Activated naive CD4-positive, alpha-beta T cell (primary cell): ENCODE measurements at places on chromosomes 7 and 10.

- no peak for DNase-seq
Measured at GRCh38 chr7:122886357-122887081, at the start of gene CADPS2. TSS of gene CADPS2 (minus strand) at chr7:122886460. CDS start at chr7:122886337, 123 bp downstream.

DNA sequence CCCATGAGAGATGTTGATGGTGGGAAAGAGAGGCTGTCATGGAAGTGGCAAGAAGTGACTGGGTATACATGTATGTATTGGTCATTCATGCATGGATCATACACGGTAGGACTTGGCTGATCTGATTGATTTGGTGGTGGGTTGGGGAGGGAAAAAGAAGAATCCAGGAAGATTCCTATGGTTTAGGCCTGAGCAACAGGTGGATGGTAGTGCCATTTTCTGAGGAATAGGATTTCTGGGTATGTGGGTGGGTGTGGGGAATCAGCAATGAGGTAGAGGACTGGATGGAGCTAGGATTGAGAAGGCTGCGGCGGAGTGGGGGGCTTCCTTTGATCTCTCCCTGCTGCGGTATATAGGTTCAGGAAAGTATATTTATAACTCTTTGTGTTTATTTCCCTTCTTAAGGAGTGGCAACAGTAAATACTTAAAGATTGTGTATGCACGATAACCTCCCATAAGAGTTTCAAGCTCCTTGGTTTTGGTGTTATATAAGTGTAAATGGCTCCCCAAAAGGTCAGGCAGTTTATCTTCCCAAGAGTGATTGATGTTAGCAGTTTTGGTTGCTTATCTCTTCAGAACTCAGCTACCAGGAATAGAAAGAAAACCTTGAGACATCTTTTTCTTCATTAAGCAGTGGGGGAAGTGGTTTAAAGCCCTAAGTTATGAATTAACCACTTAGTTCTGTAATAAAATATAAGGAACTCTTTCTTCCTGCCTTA is 100.1 kb downstream of the LSMEM1 start:
- no peak for DNase-seq

GRCh38 chr10:87852089-87852488 is 11.2 kb downstream of the KLLN start:
- DNase-seq = no peak

GRCh38 chr7:36021367-36021766 is 131.7 kb upstream of the EEPD1 start:
- DNase-seq = no peak

DNA sequence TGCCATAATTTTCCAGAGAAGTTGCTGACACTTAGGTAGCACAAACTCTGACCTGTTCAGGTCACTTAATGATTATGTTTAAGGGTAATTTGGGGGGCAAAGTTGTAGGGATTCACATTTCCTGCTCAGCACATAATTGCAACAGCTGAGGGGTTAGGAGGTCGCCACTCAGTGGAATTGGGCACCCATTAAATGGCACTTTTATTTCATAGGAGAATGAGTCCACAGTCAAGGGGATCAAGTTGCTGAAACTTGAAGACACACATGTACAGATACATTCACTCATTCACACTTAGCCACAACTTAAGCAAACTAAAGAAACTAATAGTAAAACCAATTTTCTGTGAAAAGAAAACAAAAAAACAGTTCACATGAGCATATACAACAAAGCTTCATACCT is 1.5 kb downstream of the PCDH15 start:
- no peak for DNase-seq

- no peak for DNase-seq
Measured at GRCh38 chr10:69880301-69881081, 78.8 kb downstream of the COL13A1 start.

DNA sequence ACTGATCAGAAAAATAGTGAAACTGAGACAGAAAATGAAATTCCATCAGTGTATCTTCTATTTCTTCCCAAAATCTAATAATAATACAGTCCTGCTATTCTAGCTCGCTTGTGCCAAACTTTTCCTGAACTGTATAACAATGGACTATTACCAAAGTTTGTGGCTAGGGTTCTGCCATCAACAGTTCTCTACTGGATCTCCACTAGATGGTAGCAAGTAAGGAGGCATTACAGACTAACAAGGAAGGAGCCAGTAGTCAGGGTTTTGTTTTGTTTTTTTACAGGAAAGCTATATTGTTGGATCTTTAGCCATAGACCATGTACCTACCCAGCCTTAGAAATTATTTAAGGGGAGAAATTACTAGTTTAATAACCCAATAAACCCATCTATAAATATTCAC is 10.8 kb downstream of the MTERF1 start:
- no peak for DNase-seq

DNA sequence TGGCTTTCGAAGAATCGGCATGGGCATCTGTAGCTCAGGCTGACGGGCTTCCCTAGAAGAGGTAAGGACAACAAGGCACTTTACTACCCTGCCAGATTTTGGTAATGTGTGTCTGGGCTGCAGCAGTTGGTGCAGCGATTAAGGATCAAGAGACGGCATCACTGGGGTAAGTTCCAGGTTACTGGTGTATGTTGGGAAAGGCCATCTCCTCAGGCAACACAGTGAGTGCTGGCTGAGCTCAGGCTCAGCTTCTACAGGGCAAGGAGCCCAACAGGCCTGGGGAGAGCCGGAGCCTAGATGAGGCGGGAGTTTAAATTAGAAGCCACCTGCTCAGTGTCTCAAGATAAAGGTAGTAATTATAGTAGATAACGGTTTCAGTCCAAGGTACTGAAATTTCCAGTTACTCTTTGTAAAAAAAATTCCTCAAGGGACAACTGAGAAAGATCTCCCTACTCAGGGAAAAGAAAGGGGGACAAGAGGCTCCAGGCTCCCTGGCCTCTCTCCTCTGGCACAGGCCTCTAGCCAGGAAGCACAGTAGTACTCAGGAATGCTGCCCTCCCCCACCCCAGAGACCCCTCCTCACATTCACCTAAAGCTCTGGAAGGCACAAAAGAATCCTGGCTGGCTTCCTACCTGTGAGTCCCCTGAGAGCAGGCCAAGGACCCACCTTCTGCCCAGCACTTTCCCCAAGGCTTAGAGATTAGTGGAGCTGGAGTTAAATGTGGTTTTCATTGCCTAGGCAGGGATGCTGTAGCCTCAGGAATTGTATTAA is 3.9 kb downstream of the CXCL12 start:
- DNase-seq = no peak

DNA sequence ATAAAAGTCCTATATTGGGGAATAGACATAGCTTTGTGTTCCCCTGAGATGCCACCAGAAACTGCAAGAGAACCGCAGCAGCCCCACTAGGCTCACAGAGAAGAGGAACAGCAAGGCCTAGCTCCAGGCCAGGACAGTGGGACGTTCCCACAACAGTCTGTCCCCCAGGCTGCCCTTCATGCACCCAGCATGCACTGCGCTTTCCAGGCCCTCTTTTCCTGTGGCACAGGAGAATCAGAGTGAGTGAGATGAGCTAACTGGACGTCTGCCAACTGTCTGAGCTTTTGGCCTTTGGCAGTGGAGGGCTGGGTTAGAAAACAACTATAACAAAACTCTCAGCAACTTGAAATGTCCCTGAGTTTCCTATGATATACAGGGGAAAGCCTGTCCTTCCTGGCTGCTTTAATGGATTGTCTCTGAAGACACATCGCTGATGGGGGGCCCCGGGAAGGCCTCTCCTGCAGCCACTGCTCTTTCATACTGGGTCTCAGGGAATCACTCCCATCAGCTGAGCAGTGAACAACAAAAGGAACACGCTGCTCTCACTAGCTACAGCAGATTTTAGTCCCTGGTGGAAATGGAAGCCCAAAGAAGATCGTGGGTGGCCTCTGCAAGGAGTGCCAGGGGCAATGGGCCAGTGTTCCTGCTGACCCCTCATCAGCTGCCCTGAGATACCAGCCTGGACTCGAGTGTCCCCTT is 53.5 kb downstream of the PODXL start:
- no peak for DNase-seq

- no peak for DNase-seq
Measured at GRCh38 chr7:27774717-27775328, 34.9 kb downstream of the TAX1BP1 start.

DNA sequence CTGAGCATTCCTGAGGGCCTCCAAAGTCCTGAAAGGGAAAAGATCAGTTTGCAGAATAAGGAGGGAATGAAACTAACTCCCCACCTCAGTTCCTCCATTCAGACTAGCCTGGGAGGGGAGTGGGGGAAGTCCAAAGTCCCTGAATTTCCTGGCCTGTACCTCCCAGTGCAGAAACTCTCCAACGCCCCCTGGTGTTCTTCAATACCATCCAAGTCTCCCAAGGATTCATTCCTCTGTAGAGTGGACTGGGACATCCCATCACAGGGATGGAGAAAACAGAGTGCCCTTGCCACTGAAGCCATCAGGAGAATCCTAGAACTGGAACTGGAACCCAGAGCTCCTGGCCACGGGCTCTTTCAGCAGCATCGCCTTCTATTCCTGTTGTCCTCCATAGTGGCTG is 1.6 kb upstream of the COL13A1 start:
- DNase-seq = no peak

- DNase-seq = no peak
Measured at GRCh38 chr7:69749372-69749979, 151.2 kb downstream of the AUTS2 start.

GRCh38 chr7:1752111-1752510 is 82.0 kb downstream of the ELFN1 start:
- DNase-seq = no peak

DNA sequence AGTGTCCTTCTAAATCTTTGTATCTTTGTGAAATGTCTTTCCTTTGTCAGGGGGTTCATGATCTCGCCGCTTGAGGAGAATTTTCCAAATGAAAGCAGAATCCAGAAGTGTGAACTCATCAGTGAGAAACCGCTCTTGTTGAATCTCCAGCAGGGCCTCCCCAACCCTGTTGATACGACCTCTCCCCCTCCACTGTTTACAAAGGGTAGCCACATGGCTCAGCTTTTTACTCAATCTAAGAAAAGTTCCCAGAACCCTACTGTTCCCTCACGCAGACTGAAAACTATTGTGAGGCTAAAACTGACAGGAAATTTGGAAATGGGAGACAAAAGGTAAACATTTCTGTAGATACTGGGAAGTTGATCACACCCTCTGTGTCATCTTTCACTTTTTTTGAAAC is 73.9 kb downstream of the SEMA3C start:
- no peak for DNase-seq

DNA sequence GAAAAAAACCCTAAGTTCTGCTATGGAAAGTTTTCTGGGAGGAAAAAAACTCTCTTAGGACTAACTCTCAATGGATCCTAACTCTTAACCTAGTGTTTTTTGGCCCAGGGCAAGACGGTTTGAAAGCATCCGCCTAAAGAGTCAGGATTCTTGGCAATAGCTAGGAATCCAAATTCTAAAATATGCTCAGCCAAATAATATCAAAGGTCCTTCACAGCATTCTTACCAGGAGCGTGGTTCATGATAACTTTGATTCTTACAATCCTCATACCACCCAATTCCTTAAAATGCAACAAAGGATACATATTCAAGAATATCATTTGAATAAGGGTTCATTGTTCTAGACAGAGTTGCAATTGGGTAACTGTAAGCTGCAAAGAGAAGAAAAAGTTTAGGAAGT is 21.3 kb downstream of the CPA1 start:
- no peak for DNase-seq

GRCh38 chr7:120841608-120842007 is 16.3 kb downstream of the TSPAN12 start:
- DNase-seq = no peak

DNA sequence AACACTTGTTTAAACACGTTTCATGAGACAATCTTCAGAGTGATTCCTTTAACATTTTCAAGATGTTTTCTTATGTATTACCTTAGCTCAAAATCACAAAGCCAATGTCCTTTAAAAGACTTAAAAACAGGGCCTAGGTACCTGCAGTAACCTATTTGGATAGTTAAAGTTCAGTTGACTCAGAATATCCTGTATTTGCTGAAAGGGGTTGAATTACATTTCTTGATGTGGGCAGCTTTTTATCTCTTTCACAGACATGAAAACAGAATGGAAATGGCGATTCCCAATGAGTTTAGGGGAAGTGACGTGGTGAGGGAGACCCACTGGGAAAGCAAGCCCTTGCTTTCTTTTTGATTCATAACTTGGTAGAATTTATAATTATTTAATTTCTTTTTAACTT is 324.4 kb upstream of the AOAH start:
- no peak for DNase-seq

DNA sequence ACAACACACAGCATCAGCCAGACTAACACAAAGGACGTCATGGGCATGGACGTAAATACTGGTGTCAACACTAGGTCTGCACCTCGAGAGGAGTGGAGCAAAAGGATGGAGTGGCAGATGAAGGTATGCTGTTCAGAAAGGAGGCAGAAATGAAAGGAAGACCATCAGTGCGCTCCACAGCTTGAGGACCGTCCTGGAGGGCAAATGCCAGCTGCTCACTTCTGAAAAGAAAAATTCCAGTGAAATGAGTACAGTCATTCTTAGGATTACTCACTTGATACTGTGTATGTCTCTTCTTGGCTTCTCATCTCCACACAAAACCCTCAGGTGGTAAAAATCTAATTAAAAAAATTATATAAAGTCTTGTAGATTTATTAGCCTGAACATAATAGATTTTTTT is 44.8 kb downstream of the EGFR start:
- DNase-seq = no peak
